ENCODE measurements at places on chromosomes 4 and X. TPM values are rescaled to one million over a fixed set of nuclear protein-coding genes. Genes with fewer than 3 reads are reported as not detected.

- H3K4me3 ChIP-seq, result no peak overlapping the region
- H3K27me3 ChIP-seq, result no peaks in the 10 kb centered on the region
- H3K4me1 ChIP-seq, result no peaks in the 10 kb centered on the region
- H3K36me3 ChIP-seq, result no peaks in the 10 kb centered on the region
- no peak overlapping the region for H3K27ac ChIP-seq
These were observed 200.6 kb upstream of the RBPJ start for GRCh38 chr4:26120098-26120825.

- no peaks in the 10 kb centered on the region for H3K27me3 ChIP-seq
- no peaks in the 10 kb centered on the region for H3K4me1 ChIP-seq
- H3K36me3 ChIP-seq, result peaks cover 4% of the 10 kb centered on the region
- no peak overlapping the region for H3K4me3 ChIP-seq
- no peak overlapping the region for H3K27ac ChIP-seq
- DNase-seq, result no peak
These were observed 96.0 kb downstream of the SMARCA1 start for GRCh38 chrX:129427267-129427666.

- H3K4me3 ChIP-seq, result no peak overlapping the region
- H3K27ac ChIP-seq, result no peak overlapping the region
- no peaks in the 10 kb centered on the region for H3K27me3 ChIP-seq
- DNase-seq, result no peak
- H3K4me1 ChIP-seq, result no peaks in the 10 kb centered on the region
These were observed 85.4 kb upstream of the RAPGEF2 start for GRCh38 chr4:159017323-159018026.

BLOC1S4 gene
- polyA plus RNA-seq, result 19.6 TPM

- no peak overlapping the region for H3K4me3 ChIP-seq
- no peak for DNase-seq
- no peak overlapping the region for H3K27ac ChIP-seq
- H3K36me3 ChIP-seq, result no peaks in the 10 kb centered on the region
- H3K4me1 ChIP-seq, result no peaks in the 10 kb centered on the region
These were observed 142.8 kb upstream of the ARHGEF9 start for GRCh38 chrX:63927848-63928247.

- H3K27ac ChIP-seq, result no peak overlapping the region
- H3K4me3 ChIP-seq, result no peak overlapping the region
- no peaks in the 10 kb centered on the region for H3K36me3 ChIP-seq
- H3K27me3 ChIP-seq, result no peaks in the 10 kb centered on the region
These were observed 14.1 kb upstream of the RHOXF2 start for GRCh38 chrX:120144178-120144844.

MAP3K15 gene
- 3.9 TPM for polyA plus RNA-seq

DNA sequence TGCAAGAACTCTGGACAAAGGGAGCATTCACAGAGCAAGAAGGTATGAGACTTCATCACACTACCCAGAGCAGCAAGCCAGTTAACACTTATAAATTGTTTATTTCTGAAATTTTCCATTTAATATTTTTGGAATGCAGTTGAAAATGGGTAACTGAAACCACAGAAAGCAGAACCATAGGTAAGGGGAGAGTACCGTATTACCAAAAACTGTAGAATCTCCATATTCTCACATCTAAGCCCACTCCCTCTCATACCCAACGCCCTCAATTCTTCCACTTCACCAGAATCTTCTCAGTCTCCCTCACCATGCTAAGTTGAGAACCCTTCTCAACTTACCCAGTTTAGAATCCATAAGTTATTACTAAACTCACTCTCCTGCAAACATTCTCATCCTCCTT is 277.8 kb downstream of the SPOCK3 start:
- no peak overlapping the region for H3K4me3 ChIP-seq
- H3K27me3 ChIP-seq, result no peaks in the 10 kb centered on the region
- no peak overlapping the region for H3K27ac ChIP-seq
- no peak for DNase-seq

GRCh38 chrX:100098660-100099375 is 311.3 kb downstream of the PCDH19 start:
- no peaks in the 10 kb centered on the region for H3K27me3 ChIP-seq
- DNase-seq, result no peak
- no peak overlapping the region for H3K4me3 ChIP-seq

- H3K4me1 ChIP-seq, result peaks cover 4% of the 10 kb centered on the region
- no peak overlapping the region for H3K27ac ChIP-seq
- no peak for DNase-seq
- H3K36me3 ChIP-seq, result no peaks in the 10 kb centered on the region
These were observed 43.6 kb downstream of the STARD8 start for GRCh38 chrX:68690936-68691501.

GRCh38 chr4:133347409-133347808 is 198.3 kb downstream of the PCDH10 start:
- no peak for DNase-seq
- no peak overlapping the region for H3K4me3 ChIP-seq
- no peak overlapping the region for H3K27ac ChIP-seq
- H3K4me1 ChIP-seq, result no peaks in the 10 kb centered on the region
- H3K27me3 ChIP-seq, result no peaks in the 10 kb centered on the region

DNA sequence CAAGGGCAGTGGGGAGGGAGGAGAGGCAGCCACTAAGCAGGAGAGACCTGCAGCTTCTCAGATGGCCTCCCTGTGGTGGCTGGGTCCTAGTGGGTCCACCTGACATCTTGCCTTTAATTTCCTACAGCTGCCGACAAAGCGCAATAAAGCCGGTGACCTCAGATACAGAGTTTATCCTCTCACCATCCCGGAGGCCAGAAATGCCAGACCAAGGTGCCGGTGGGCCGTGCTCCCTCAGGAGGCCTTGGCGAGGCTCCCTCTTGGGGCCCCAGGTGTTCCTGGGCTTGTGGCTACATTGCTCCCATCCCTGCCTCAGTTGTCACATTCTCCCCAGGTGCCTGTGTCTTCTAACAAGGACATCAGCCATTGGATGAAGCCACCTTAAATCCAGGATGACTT is 103.0 kb downstream of the ADRA2C start:
- H3K27ac ChIP-seq, result no peak overlapping the region
- peaks cover 22% of the 10 kb centered on the region for H3K4me1 ChIP-seq
- peaks cover 16% of the 10 kb centered on the region for H3K27me3 ChIP-seq
- no peak for DNase-seq
- H3K4me3 ChIP-seq, result no peak overlapping the region

TLR6 gene
- polyA plus RNA-seq, result 10.3 TPM

NXT2 gene
- 9.5 TPM for polyA plus RNA-seq

- no peak for DNase-seq
- H3K4me1 ChIP-seq, result peaks cover 36% of the 10 kb centered on the region
- no peak overlapping the region for H3K27ac ChIP-seq
These were observed 6.9 kb downstream of the LAP3 start for GRCh38 chr4:17583941-17584340.

DNA sequence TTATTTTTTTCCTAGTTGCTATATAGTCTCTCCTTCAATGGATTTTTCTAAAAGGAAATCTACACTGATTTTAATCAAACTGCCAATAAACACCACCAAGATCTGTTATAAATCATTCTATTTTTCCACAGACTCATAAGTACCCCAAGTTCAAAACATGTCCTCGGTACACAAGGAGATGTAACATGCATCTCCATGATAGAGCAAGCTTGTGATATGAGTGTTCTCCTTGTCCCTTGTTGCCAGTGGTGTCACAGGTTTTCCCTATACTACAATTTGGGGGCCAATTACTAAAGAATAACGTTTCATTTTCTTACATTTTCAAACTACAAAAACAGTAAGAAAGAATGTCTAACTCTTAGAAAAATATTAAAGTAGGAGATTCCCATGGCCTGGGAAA is 491 bp downstream of the ARHGEF6 start:
- no peaks in the 10 kb centered on the region for H3K27me3 ChIP-seq
- peak overlapping the region; percentile 86 for H3K27ac ChIP-seq

OCRL gene
- polyA plus RNA-seq, result 5.4 TPM

- H3K27me3 ChIP-seq, result no peaks in the 10 kb centered on the region
- no peak overlapping the region for H3K4me3 ChIP-seq
- H3K36me3 ChIP-seq, result no peaks in the 10 kb centered on the region
- DNase-seq, result no peak
- H3K27ac ChIP-seq, result no peak overlapping the region
These were observed 74.6 kb downstream of the SHROOM2 start for GRCh38 chrX:9860826-9861225.

All from spleen (tissue), 13 donors.